ENCODE measurements at places on chromosomes 11 and 22. TPM values are rescaled to one million over a fixed set of nuclear protein-coding genes. Genes with fewer than 3 reads are reported as not detected.

GRCh38 chr11:60984636-60985035 lies 13.2 kb downstream of the CD6 start:
- no peaks in the 10 kb centered on the region for H3K27me3 ChIP-seq
- H3K4me1 ChIP-seq = peaks cover 96% of the 10 kb centered on the region

GRCh38 chr11:112270551-112271180 lies 10.0 kb upstream of the PLET1 start:
- no peaks in the 10 kb centered on the region for H3K36me3 ChIP-seq
- H3K27me3 ChIP-seq = no peaks in the 10 kb centered on the region
- no peak for DNase-seq
- no peak overlapping the region for H3K27ac ChIP-seq
- no peak overlapping the region for H3K4me3 ChIP-seq
- H3K4me1 ChIP-seq = no peaks in the 10 kb centered on the region

Gene RASD2
- not detected for total RNA-seq

DNA sequence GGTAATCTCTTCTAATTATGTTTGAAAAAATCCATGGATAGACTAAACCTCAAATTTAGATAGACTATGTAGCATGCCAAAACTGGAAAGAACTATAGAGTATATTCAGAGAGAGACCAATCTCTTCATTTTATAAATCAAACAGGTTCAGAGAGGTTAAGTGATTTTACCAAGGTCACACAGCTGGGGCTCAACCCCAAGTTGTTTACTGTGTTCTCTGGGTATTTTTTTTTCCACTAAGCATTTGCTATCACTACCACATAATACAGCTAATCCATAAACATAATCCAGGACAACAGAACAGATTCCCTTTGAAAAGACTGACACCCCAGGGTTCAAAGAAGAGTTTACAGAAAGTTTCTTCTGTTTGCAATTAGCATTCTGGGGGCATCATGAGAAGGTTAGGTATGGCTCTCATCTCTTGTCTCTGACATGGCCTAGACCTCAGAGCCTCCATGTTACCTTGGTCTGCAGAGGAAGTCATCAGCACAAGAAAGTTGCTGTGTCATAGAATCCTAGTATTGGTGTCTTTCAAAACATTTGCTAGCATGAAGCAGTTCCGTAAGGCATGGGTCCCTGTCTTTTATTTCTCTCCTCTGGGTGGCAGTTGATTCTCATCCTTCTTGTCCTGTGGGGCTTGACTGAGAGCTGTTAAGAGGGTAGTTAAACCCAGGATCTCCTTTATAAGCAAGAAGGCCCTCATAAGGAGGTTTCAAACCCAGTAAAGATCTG lies 94.5 kb upstream of the HSD17B12 start:
- H3K27me3 ChIP-seq = peaks cover 24% of the 10 kb centered on the region
- DNase-seq = no peak
- H3K4me1 ChIP-seq = peaks cover 8% of the 10 kb centered on the region
- H3K36me3 ChIP-seq = no peaks in the 10 kb centered on the region

DNA sequence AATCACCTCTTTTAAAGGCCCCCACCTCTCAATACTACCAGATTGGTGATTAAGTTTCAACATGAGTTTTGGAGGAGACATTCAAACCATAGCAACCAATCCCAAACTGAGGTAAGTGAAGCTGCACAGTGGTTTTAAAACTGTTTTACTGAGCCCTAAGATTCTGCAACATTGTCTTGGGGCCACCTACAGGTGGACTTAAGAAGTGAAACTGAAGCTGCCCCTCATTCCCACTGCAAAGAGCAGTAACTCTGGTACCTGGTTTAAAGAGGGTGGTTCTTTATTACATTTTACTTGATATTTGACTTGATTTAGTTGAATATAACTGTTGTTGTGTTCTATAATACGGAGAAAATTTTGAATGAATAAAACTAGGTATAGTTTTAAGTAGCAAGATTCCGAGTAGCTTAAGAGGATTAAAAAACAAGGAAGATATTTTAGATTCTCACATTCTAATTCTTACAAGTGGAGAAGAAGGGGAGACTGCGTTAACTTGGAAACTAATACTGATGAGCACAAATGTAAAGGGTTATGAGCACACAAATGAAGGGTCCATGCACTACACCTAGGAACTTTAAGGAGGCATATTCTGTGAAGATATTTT lies 26.7 kb downstream of the SYT9 start:
- no peaks in the 10 kb centered on the region for H3K27me3 ChIP-seq
- H3K4me3 ChIP-seq = no peak overlapping the region
- no peaks in the 10 kb centered on the region for H3K4me1 ChIP-seq

GRCh38 chr22:35568751-35569739 lies 28.4 kb downstream of the RASD2 start:
- no peak overlapping the region for H3K27ac ChIP-seq
- H3K4me3 ChIP-seq = no peak overlapping the region
- no peaks in the 10 kb centered on the region for H3K4me1 ChIP-seq
- DNase-seq = no peak

GRCh38 chr22:29801153-29801552 lies 34.0 kb downstream of the UQCR10 start:
- H3K27me3 ChIP-seq = no peaks in the 10 kb centered on the region
- no peak overlapping the region for H3K4me3 ChIP-seq
- H3K4me1 ChIP-seq = no peaks in the 10 kb centered on the region
- H3K36me3 ChIP-seq = peaks cover 76% of the 10 kb centered on the region
- H3K27ac ChIP-seq = no peak overlapping the region
- no peak for DNase-seq

Gene OR51B4
- not detected for total RNA-seq

Gene YAP1
- total RNA-seq = 0.75 TPM

DNA sequence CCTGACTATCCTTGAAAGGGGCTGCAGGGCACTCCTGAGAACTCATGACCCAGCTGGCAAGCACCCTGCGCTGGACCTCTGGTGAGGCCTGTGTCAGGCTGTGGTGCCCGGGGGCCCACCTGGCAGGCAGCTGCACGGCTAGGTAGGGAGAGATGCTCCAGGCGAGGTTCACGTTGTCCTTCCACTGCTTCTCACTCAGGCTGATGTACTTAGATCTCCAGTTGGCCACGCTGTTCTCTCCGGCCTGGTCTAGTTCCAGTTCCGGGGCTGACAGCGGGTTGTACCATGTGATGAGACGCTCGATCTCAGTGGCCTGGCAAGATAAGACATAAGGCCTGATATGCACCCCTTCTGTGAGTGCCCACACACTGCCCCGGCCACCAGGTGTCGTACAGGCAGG lies 44.7 kb upstream of the SERPIND1 start:
- peaks cover 38% of the 10 kb centered on the region for H3K36me3 ChIP-seq
- H3K4me1 ChIP-seq = no peaks in the 10 kb centered on the region
- H3K4me3 ChIP-seq = no peak overlapping the region

Gene TPH1
- total RNA-seq = 1.0 TPM
